ENCODE measurements at places on chromosomes 2 and 18.
A peak's percentile ranks its signal among the peaks of the same experiment; 100 is the strongest.

DNA sequence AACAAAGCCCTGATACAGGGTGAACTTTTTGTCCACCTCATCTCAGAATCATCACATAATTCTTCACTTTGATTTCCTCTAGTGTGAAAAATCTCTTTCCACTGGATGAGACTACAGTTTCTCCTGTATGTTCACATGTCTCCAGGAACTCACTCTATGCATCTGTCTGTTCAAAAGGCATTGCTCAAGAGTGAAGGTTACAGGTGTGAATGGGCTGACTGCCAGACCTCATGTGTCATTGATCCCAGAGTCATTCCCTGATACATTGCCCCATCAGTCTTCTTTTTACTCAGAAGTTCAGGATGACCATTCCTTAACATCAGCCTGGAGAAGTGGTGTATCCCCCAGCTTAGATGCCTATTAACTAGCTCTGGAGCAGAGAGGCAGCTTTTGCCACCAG, 4.4 kb upstream of the DSC3 start:
- DNase-seq, result no peak

GRCh38 chr2:73896362-73897239, 3.8 kb downstream of the ACTG2 start:
- DNase-seq, result peak; percentile 20

- no peak for DNase-seq
Observed at GRCh38 chr2:71125506-71126294, 4.3 kb downstream of the MCEE start.

DNA sequence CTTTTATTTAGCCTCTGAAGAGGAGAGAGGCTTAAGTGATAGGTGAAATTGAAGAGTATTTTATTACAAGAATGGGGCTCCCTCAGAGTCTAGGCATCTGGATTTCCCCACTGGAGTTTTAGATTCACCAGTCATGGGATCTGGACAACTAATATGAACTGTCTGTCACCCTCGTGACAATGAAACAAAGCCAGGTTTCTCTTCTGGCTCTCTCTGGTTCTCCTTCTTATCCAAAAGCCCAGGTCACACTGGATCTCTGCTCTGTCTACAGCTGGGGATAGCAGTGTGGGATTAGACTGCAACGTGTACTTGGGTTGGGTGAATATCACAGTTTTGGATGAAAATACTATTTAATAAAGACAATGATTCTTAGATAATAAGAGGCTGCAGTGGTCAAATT, 31.2 kb downstream of the LHCGR start:
- DNase-seq, result no peak

- DNase-seq, result no peak
Observed at GRCh38 chr18:46675112-46675511, 18.1 kb upstream of the LOXHD1 start.

DNA sequence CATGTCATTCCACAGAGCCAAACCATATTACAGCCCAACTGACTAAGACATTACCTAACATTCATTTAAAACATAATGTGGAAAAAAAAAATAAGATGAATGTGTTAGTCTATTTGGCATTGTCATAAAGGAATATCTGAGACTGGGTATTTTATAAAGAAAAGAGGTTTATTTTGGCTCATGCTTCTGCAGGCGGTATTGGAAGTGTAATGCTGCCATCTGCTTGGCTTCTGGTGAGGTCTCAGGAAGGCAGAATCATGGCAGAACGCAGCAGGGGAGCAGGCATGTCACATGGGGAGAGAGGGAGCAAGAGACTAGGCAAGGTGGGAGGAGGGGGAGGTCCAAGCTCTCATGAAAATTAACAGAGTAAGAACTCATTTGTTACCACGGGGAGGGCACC, 504.8 kb upstream of the LRATD1 start:
- DNase-seq, result no peak
